ENCODE measurements at places on chromosomes 4 and X.
A peak's percentile ranks its signal among the peaks of the same experiment; 100 is the strongest.

DNA sequence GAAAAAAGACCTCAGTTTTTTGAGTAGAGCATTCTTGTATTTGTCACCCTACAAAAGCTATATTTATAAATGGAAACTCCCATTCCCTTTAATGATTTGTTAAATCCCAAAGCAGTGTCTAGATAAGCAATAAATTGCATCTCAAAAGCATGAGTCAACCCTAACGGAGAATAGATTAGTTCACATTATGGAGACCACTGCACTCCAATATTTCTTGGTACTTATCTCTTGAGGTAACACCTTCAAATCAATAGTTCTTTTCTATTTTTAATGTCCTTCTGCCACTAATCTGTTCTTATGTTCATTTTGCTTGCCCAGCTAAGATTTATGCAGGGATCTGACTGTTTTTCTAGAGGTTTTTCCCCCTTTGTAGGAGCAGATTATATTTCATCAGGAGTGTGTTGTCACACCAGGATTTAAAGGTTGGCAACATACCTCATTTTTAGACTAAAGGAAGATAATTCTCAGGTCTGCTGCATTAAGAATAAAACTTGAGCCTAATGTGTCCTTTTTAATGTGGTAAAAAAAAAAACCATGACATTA is 91.4 kb upstream of the ADGRG2 start:
- DNase-seq = no peak

DNA sequence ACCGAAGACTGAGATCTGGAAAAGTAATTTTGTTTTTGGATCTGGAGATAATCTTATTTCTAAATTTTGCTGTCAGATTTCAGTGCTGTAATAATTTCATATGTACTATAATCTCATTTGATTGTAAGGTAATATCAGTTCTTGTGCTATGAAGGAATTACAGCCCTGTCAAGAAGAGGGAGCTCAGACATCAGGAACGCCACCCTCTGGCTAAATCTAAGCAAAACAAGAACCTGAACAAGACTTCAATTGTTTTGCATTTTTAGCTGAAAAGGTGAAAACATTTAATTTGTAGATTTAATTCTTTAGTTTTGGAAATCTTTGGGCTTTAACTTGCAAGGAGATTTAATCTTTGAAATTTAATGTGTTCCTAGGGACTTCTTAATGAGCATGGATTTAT is 525.4 kb upstream of the HS3ST1 start:
- peak; percentile 57 for DNase-seq

GRCh38 chr4:52617336-52618020 is 41.6 kb downstream of the USP46 start:
- no peak for DNase-seq

- no peak for DNase-seq
Observed at GRCh38 chr4:105129286-105130040, 17.2 kb upstream of the TET2 start.

- DNase-seq = no peak
Observed at GRCh38 chr4:185122681-185123345, 20.3 kb upstream of the SLC25A4 start.

- no peak for DNase-seq
Observed at GRCh38 chr4:41507291-41507947, 30.5 kb upstream of the LIMCH1 start.

GRCh38 chr4:38503689-38504395 is 160.2 kb upstream of the KLF3 start:
- DNase-seq = no peak

- DNase-seq = no peak
Observed at GRCh38 chr4:99587803-99588202, 13.2 kb downstream of the MTTP start.

GRCh38 chrX:37685381-37686359 is at the start of gene XK:
Gene XK (plus strand): TSS chrX:37685791. CDS start chrX:37685962, 171 bp downstream.
- peak; percentile 53 for DNase-seq

DNA sequence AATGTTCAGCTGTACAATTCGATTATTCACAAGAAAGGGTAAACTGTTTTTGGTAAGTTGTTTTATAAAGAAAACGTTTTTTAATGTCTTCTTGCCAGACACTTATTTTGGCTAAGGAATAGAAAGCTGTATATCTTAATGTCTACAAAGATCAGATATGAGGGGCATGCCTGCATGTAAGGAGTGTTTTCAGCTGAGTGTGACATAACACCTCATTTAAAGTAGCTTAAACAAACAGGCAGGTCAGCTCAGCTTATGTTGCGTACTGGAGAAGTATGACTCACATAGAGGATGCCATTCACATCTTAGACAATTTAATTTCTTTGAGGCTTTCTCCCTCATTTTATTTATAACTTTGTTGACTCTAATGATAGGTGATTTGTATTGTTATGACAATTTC is 30.4 kb downstream of the LAMTOR3 start:
- no peak for DNase-seq

- no peak for DNase-seq
Observed at GRCh38 chr4:111454961-111455360, 690.3 kb upstream of the FAM241A start.

GRCh38 chrX:150365051-150365989 is 2.2 kb downstream of the MAMLD1 start:
- peak; percentile 34 for DNase-seq

DNA sequence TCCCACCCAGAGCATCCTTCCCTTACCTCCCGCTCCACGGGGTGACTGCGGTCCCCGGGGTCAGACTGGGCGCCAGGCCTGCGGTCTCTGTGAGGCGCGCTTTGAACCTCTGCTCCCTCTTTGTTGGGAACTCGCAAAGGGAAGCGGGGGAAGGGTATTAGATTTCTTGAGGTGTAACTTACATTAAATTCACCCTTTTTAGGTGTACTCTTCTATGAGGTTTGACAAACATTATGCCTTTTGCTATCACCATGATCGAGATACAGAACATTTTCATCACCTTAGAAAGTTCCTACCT is 569 bp downstream of the DCK start:
- DNase-seq = peak; percentile 1

DNA sequence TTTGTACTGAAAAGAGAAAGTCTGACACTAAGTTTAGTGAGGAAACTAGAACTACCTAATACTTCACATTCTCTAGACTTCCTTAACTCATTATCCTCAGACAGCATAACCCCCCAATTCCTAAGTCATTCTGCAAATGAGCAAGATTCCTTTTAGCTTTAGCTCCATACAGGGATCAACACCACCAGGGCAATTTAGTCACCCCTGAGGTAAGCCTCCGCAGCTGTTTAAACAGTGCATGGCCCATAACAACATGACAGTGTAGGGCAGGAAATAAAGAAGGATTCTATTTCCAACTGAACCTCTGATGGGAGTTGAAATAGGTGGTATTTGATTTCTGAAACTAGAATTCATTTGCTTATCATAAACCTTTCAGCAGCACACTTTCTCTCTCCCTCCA is 112.8 kb upstream of the DKK2 start:
- no peak for DNase-seq

- peak; percentile 71 for DNase-seq
Observed at GRCh38 chr4:151014521-151015458, at the start of gene LRBA. Gene LRBA (minus strand): TSS chr4:151015284. CDS start chr4:151014642, 642 bp downstream.

GRCh38 chr4:154471526-154472331 is 19.9 kb downstream of the DCHS2 start:
- no peak for DNase-seq

GRCh38 chr4:40183615-40184411 is 13.0 kb upstream of the RHOH start:
- no peak for DNase-seq

- DNase-seq = no peak
Observed at GRCh38 chr4:154025110-154025509, 236.2 kb upstream of the SFRP2 start.

- DNase-seq = no peak
Observed at GRCh38 chrX:110132450-110133114, 129.7 kb downstream of the TMEM164 start.

GRCh38 chr4:84690481-84690880 is 107.6 kb downstream of the CDS1 start:
- no peak for DNase-seq

DNA sequence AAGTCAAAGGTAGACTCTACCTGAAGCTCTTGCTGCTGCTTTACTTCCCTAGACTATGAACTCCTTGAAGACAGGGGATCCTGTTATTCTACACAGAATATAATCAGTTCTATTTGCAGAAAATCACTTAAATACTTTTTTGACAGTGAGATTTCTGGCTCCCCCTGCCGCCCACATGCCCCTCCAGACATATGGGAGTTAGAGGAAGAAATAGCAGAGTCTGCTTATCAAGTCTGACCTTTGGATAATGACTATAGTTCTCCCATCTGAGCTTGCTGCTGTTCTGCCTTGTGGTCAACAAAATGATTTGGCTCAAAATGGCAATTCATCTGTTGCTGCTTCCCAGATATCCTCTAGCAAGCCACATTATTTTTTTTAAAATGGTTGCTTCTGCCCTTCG is 101.1 kb downstream of the ENOX2 start:
- DNase-seq = no peak

GRCh38 chr4:173362666-173363065 is 8.1 kb upstream of the SAP30 start:
- no peak for DNase-seq

DNA sequence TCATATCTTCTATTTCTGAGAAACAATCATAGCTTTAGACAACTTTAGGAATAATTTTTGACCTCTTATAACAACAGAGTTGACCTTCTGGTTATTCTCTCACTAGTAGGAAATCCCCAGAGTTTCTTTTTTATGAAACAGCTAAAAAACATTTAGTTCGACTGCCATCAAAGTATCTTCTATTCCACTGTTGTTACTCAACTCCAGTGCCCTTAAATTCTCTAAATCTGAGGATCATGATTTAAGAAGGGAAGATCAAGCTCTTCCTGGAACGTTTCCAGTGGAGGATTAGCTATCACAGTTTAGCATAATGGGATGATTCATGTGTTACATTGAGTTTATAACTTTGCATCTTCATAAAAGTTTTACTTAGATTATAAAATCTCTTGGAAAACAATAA is 134.9 kb upstream of the VEGFC start:
- DNase-seq = no peak

GRCh38 chrX:2848871-2849301 is 20.2 kb downstream of the GYG2 start:
- DNase-seq = peak; percentile 36

GRCh38 chrX:77493677-77494553 is 46.7 kb downstream of the FGF16 start:
- DNase-seq = no peak

- peak; percentile 58 for DNase-seq
Observed at GRCh38 chrX:103656617-103657016, 27.8 kb downstream of the TCEAL1 start.

DNA sequence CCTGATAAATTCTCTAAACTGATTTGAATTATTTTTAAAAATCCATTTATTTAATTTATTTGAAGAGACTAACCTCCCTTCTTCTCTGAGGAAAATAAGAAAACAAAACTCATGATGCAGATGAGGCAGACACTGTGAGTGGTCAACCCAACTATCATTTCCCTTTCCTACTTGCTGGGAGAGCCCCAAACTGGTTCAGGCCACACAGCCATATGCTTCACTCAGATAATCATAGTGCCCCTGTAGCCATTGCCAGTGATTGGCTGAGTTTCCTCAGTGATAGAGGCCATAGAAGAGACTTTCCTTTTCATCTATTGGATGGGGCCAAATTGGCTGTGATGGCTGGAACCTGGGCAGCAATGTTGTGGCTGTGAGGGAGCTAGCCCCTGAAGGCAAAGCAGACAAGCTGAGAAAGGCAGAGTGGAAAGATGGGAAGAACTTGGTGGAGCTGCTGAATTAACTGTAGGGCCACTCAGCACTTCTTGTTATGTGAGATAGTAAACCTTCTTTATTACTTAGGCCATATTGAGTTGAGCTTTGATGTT is 49.8 kb downstream of the RAB33B start:
- no peak for DNase-seq

DNA sequence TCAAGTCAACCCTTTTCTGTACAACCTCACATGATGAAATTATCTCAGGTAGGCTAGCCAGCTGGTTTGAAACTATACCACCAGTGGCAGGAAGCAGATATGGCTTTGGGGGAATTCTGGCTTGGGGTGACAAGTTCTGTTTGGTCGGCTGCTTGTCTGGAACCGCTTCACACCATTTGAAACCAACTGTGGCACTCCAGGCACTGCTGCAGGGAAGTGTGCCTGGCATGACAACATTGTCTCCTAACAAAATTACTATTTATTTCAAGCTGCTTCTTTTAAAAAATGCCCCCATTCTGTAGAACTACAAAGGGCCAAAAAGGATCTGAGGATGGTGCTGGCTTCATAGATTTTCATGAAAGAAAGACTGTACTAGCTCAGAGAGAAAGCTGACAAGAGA is 37.1 kb upstream of the GPM6B start:
- no peak for DNase-seq

All from SK-MEL-5 (cell line).